ENCODE measurements at places on chromosomes 5 and 9. TPM values are rescaled to one million over a fixed set of nuclear protein-coding genes. Genes with fewer than 3 reads are reported as not detected.

Gene DMRT3
- not detected for total RNA-seq

Gene PCDHB9
- 0.08 TPM for total RNA-seq

Gene IL3
- total RNA-seq, result not detected

Gene PCDHB12
- total RNA-seq, result 0.08 TPM

Data from epithelial cell of alveolus of lung (primary cell).